ENCODE measurements at places on chromosomes 3 and 15.
A peak's percentile ranks its signal among the peaks of the same experiment; 100 is the strongest.

DNA sequence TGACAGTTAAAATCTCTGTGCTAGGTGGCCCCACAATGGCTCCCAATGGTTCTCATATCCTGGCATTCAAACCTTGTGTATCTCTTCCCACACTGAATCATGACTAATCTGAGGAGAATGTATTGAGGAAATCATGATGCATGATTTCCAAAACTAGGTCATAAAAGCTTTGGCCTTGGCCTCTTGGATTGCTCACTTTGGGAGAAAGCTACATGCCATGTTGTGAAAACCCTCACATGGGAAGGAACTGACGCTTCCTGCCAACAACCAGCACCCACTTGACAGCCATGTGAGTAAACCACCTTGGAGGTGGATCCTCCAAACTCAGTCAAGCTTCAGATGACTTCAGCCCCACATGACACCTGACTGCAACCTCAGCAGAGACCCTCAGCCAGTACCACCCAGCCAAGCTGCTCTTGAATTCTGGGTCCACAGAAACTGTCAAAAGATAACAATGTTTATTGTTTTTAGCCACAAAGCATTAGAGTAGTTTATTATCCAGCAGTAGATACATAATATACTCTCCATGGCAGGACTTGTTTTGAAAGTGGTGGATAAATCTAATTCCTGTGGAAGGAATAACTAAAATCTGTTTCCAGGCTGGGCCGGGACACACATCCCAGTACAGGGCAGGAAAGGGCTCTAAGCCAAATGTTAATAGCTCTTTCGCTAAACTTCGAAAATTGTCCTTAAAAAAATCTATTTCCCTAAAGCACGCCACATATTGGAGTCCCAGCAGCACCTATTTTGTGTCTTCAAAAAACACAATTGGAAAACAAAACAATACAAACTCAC, 1.0 kb upstream of the ZNF620 start:
- DNase-seq, result no peak

GRCh38 chr3:46490338-46491084, 7.3 kb upstream of the RTP3 start:
- no peak for DNase-seq

- DNase-seq, result no peak
Observed at GRCh38 chr3:37241880-37242279, 67.5 kb upstream of the LRRFIP2 start.

DNA sequence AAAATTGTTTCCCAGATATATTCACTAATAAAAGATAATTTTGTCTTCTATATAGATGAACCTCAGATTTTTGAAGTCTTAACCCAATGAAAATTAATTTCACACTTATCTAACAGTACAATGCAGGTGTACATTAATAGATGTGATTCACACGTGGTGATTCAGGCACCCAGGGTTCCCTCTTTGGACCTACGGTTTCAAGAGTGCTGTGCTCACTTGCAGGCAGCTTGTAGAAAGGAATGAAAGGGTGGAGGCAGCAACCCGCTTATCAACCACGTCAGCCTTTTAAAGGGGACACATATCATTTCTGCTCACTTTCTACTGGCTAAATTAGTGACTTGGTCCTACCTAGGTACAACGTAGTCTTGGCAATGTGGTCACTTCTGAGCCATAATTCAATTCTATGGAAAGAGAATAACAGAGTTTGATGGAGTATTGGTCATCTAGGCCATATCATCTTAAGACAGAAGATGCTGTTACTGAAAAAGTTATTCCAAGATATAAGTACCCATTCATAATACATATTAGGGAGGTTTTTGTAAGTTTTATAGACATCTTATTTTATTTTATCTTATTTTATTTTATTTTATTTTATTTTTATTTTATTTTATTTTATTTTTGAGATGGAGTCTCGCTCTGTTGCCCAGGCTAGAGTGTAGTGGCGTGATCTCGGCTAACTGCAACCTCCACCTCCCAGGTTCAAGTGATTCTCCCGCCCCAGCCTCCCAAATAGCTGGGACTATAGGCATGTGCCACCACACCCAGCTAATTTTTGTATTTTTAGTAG, 37.9 kb downstream of the ACP3 start:
- no peak for DNase-seq

GRCh38 chr3:147956615-147957014, 547.5 kb downstream of the ZIC1 start:
- no peak for DNase-seq

DNA sequence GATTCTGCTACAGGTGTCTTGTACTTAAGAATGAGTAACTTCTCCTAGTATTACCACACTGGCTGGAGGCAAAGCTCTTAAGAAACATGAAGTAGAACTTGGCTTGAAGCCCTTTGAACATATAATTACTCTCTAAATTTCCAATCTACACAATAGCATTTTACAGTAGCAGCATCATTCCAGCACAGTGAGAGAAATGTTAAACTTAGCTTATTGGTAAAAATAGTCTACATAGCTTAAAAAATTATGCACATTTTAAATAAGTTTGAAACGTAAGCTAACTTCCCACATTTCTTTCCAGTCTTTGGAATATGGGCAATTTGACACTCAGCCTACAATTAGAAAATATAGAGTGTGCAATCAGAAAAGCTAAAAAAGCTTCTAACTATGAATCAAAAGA, 32.8 kb upstream of the TOP2B start:
- DNase-seq, result no peak

DNA sequence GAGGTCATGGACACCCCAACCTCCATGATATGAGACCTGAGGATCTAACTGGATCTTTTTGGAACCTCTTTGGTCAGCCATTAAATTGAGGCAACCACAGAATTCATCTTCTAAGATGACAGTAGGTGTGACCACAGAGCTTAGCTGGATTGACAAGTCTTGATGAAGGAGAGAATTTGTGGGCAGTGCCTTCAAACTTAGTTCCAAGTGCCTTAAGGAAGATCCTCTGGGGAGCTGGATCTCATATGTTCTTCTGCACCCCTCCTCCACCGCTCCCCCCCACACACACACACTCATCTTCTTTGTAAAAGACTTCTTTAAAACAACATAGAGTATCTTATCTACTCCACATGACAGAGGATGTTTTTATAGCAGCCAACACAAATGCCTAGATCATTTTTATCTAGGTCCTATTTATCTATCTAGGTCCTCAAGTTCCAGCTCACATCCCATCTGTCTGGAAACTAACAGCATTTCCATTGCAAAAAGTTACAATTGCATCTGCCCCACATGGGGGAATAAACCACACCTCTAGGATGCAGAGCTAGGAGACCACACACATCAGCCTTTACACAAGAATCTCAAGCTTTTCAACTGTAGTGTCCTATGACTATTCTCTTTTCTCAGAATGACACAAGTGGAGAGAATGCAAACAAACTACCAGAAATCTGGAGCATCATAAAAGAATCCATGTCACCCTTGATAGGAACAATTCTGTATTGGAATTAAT, 37.4 kb downstream of the WWTR1 start:
- no peak for DNase-seq

DNA sequence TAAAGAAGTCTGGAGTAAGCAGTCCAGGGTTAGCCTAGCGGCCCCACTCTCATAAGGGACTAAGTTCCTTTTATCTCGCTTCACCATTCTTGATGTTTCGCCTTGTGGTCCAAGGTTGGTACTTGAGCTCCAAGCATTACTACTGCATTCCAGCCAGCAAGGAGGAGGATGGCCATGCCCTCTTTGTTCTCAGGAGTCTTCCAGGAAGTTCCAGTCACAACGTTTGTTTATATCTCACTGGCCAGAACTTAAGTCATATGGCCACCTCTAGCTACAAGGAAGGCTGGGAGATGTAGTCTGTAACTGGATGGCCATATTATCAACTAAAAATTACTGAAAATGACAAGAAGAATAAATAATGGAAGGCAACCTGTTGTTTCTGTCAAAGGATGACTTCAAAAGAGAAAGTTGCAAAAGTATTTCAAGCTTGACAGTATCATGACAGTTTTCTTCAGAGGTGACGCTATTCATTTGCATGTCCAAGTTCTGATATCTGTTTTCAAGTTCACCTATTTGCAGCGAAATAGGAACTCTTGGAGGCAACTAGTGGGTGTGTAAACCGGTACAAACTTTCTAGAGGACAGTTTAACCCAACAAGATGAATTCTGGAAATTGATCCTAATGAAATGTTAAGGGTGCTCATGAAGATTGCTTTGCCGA, 118.6 kb downstream of the PGPEP1L start:
- DNase-seq, result no peak

GRCh38 chr3:54845551-54845950, 82.3 kb downstream of the LRTM1 start:
- no peak for DNase-seq

GRCh38 chr3:33926998-33927605, 128.7 kb downstream of the PDCD6IP start:
- DNase-seq, result no peak

- no peak for DNase-seq
Observed at GRCh38 chr15:92304223-92304975, 89.3 kb upstream of the ST8SIA2 start.

- DNase-seq, result peak; percentile 53
Observed at GRCh38 chr3:137032465-137033120, 74.8 kb downstream of the IL20RB start.

DNA sequence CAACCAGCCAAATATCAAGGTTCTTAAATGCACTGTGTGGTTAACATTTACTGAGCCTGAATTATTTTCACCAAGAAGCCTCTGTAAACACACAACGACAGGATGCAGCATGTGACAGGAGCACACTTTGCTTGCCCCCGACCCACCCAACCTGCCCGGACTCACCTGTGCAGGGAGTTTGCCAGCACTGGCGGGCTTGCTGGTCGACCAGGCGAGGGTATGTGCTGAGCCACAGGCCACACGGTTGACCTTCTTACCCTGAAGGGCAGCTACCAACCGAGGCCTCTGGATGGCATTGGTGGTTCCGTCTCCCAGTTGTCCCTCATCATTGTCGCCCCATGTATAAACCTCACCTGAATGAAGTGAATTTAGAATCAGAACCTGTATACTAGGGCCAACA, 25.7 kb upstream of the OCA2 start:
- DNase-seq, result no peak

DNA sequence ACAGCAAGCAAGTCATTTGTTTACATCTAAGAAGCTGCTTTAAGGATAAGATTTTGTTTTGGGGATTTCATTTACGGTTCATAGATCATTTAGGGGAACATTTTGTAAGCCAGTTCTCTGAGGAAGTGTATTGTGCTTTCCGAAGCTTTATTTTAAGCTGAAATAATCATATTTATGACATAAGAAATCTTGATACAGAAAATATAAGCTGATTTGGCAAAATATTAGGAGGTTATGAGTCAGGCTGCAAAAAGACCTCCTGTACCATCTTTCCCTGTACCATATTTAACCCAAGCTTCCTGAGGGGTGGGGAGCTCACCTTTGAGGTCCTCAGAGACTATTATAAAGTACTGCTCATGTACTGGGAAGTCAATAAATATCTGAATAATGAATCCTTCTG, 8.1 kb upstream of the EIF4E3 start:
- DNase-seq, result no peak

Measured in activated naive CD4-positive, alpha-beta T cell (primary cell).